Stimulated activated CD4-positive, alpha-beta T cell treated with anti-CD3 and anti-CD28 coated beads, TNF-alpha, amount 100 ng/mL, for 4 hours (primary cell): ENCODE measurements at places on chromosomes 4 and X.
A peak's percentile ranks its signal among the peaks of the same experiment; 100 is the strongest.

GRCh38 chr4:68717999-68718398, 47.5 kb upstream of the UGT2B15 start:
- DNase-seq: no peak

- DNase-seq: no peak
Measured at GRCh38 chrX:2502120-2502667, 1.4 kb upstream of the DHRSX start.

GRCh38 chr4:39259571-39260330, 77.4 kb downstream of the WDR19 start:
- no peak for DNase-seq

DNA sequence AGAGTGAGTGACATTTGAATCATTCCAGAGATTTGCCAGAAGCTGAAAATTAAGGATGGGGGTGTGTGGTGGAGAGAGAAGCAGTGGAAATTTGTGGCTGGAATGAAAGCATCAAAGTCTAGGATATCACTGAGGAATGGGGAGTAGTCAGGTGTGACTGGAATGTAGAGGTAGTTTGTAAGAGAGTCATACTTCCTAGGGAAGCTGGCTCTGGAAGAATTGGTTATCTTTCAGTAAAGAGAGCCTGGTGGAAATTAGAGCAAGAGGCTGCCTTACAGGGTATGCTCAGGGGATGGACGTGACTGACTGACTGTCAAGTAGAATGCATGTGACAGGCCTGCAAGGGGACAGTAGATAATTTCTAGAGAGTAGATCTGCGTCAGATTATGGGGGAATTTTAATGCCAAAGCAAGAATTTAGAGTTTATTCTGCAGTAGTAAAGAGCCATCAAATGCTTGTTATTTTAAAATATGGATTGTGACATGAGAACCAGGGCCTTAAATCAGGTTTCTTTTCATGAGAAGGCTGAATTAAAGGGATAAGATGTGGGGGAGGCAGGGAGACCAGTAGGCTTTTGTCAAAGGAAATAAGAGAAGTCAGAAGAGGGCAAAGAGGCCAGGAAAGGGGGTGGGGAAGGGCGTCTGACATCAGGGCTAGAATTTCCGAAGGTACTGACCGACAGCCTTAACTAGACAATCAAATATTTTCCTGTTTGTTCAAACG, 109.9 kb downstream of the AFF1 start:
- DNase-seq: no peak

GRCh38 chr4:181272422-181272821, 970.8 kb upstream of the TENM3 start:
- no peak for DNase-seq

GRCh38 chrX:103697687-103698086, 11.2 kb upstream of the MORF4L2 start:
- no peak for DNase-seq

- DNase-seq: no peak
Measured at GRCh38 chr4:41119867-41120295, 94.5 kb downstream of the APBB2 start.

DNA sequence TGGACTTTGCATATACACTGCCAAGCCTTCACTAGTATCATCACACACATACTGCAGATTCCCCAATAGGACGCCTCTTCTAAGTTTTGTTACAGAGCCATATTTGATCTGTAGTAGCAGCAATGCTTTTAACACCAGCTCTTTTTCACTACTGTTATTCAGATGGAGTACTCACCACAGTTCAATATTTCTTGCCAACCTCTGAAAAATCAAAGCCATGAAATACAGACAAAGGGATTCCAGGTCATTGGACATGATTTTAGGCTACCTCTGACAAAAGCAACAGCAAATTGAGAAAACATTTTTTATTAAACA, 390.7 kb upstream of the ADGRL3 start:
- no peak for DNase-seq

DNA sequence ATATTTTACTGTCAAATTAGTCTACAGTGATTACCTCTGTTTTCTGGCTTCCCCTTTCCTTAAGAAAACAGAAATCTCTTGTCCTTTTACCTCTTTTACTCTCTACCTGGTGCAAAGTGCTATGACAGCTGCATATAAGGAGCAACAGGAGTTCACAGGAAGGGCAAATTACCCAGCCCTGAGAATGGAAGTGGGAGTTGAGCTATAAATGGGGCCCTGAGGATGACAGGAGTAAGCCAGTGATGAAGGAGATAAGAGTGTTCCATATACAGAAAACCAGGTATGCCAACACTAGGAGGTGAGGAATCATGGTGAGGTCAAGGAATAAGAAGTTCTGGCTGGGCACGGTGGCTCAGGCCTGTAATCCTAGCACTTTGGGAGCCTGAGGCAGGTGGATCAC, 4.5 kb upstream of the HSD17B13 start:
- DNase-seq: no peak

GRCh38 chr4:1579901-1580691, 104.0 kb downstream of the FAM53A start:
- peak; percentile 88 for DNase-seq

DNA sequence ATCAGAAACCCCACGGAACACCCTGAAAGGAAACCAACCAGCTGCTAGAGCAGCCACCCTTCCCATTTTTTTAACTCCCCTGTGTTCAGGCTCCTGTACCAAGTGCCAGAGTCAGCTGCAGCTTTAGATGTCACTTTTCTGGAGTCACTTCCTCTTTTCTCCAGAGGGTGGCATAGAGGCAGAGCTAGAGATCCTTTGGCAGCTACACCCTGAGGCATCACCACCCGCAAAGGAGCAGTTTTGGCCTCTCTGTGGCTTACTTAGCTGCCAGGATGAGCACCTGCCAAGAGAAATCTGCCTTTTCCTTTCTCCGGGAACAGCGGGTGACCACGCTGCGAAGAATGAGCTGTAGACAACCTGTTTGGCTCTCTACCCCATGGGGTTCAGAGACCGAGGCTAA, 58.0 kb upstream of the CHRDL1 start:
- no peak for DNase-seq

GRCh38 chrX:154661170-154661569, 7.8 kb upstream of the CTAG2 start:
- DNase-seq: no peak

GRCh38 chr4:6565691-6566390, 9.1 kb upstream of the MAN2B2 start:
- no peak for DNase-seq
